ENCODE measurements at places on chromosomes 3 and 15.

GRCh38 chr3:142577696-142578328, 721 bp downstream of the ATR start:
- no peak for DNase-seq

- DNase-seq: no peak
Observed at GRCh38 chr3:151537726-151538125, 76.9 kb upstream of the IGSF10 start.

DNA sequence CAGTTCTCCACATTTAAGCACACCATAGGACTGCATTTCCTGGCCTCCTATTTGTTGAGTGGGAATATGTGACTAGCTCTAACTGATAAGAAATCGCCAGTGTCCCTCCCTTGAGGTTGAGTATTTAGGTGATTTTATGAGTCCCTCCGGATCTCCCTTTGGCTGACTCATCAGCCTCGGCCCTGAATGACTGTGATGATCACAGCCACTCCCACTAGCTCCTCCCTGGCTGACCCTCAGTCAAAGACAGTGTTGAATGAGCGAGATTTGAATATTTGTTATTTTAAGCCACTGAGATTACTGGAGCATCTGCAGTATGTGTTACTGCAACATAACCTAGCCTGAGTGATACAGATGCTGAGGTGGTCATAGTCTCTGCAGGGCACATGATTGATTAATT, 515.3 kb downstream of the EPHB1 start:
- no peak for DNase-seq

- no peak for DNase-seq
Observed at GRCh38 chr3:36302626-36303025, 77.7 kb upstream of the STAC start.

DNA sequence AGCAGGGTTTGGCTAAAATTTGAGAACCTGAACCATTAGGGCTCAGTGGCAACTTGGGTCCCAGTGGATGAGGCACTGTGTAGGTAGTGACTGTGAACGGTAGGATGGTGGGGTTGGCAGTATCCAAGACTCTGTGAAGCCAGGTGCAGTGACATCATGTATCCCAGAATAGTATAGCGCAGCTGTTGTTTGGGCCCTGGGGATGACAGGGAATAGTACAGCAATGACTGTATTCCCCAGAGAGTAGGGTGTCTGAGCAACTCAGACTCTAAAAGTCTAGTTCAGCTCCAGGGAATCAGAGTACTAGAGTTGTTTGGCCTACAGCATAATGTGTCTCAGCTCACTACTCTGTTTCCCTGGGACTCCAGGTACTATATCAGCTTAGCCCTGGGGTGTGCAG, 20.7 kb upstream of the PPP2R3A start:
- DNase-seq: no peak

DNA sequence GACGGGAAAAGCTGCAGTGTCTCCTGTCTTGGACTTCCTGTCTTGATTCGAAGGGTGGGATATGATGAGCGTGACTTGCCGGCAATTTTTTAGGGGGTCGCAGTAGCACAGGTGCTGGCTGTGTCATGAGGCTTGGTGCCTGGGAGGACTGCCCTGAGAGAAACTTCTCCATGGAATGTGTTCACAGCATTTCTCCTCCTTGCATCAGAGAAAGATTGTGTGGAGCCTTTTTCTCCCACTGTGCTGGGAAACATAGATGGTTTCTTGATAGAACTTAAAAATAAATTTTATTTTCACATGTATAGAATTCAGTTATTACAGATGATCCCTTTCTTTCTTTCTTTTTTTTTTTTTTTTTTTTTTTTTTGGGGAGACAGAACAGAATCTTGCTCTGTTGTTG, 121.4 kb downstream of the KLHL25 start:
- DNase-seq: no peak

- no peak for DNase-seq
Observed at GRCh38 chr3:48564022-48564421, 441 bp upstream of the UCN2 start.

- DNase-seq: no peak
Observed at GRCh38 chr15:86615411-86615810, 535.7 kb downstream of the AGBL1 start.

- no peak for DNase-seq
Observed at GRCh38 chr3:50124800-50125178, 30.3 kb upstream of the SEMA3F start.

DNA sequence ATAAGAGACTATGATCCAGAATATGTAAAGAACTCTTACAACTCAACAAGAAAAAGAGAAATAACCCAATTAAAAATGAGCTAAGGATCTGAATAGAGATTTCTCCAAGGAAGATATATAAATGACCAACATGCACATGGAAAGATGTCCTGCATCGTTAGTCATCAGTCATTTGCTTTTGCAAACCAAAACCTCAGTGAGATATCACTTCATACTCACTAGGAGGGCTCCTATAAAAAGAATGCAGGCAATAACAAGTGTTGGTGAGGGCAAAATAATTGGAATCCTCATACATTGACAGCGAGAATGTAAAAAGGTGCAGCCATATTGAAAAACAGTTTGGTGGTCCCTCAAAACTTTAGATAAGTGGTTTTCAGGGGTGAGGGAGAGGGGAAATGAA, 56.9 kb downstream of the EXOG start:
- DNase-seq: no peak
